ENCODE measurements at places on chromosomes 6 and 20.

- DNase-seq, result no peak
Measured at GRCh38 chr6:45742591-45742990, 273.1 kb downstream of the CLIC5 start.

- no peak for DNase-seq
Measured at GRCh38 chr20:40512994-40513393, 176.0 kb downstream of the MAFB start.

- no peak for DNase-seq
Measured at GRCh38 chr6:146014233-146014632, 14.6 kb upstream of the GRM1 start.

DNA sequence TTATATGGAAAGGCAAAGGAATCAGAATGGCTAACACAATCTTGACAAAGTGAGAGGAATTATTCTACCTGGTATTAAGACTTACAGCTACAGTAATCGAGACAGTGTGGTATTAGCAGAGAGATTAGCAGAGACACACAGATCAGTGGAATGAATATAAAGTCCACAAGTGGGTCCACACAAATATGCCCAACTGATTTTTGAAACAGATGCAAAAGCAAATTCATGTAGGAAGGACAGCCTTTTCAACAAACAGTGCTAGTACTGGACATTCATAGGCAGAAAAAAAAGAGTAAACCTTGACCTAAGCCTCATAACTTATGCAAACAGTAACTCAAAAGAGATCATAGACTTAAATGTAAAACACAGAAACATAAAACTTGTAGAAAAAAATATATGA lies 22.6 kb downstream of the HACE1 start:
- DNase-seq, result no peak

DNA sequence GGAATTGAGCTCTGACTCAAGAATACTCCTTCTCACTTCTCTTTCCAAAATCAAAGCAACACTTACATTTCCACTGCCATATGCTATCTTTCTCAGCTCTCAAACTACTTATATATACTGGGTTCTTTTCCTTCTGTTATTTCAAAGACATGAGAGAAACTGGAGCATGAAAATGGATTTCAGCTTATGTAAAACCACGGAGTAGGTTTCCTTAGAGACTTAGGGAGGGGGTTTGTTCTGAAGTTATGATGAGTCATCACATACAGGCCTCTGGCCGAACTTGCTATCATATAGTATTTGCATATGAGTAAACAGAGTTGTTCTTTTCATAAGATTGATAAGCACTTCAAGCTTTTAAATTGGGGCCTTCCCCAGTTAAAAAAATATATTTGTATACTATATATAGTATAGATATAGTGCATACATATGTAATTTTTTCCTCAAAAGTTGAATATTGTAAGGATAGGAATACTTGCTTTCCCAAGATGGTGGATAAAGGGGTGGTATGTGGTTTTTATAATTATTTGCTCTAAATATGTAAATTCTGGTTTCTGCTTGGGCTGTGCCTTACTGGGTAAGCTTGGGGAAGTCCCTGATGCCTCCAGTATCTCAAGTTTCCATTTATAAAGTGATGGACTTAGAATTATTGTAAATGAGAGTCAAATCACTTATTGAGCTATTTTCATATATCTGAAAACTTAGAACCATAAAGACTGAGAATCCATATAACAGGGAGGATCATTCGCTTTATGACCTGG lies 273.9 kb downstream of the RFPL4B start:
- DNase-seq, result no peak

DNA sequence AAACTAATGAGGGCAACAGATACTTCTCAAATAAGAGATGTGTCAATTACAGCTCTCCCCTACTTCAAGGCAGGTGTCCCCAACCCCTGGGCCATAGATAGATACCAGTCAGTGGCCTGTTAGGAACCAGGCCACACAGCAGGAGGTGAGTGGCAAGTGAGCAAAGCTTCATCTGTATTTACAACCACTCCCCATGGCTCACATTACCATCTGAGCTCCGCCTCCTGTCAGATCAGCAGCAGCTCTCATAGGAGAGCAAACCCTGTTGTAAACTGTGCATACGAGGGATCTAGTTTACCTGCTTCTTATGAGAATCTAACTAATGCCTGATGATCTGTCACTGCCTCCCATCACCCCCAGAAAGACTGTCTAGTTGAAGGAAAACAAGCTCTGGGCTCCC lies 422.1 kb downstream of the GJA1 start:
- DNase-seq, result no peak

All from activated naive CD4-positive, alpha-beta T cell treated with anti-CD3 and anti-CD28 coated beads, Interleukin-2, amount 50 U/mL, for 16 hours (primary cell).